ENCODE measurements at places on chromosomes 1 and 21. TPM values are rescaled to one million over a fixed set of nuclear protein-coding genes. Genes with fewer than 3 reads are reported as not detected.

DNA sequence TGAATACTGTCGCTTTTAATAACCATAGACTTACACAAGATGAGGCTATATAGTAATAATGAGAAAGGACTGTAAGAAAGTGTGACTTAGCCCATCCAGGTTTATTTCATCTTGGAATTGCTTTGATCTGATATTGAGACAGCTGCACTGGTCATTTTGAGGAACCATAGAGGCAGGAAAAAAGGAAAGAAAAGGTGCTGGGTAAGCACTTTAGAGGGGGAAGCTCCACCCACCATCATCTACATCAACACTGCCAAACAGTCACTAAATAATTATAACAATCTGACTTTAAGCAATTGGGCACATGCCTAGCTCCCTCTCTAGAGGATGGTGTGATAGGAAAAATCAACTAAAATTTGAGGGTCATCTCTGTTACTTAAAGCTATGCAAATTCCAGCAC, 70.6 kb upstream of the ST6GALNAC3 start:
- no peaks in the 10 kb centered on the region for H3K4me1 ChIP-seq
- no peak overlapping the region for H3K4me3 ChIP-seq
- DNase-seq = no peak
- no peaks in the 10 kb centered on the region for H3K36me3 ChIP-seq
- H3K27me3 ChIP-seq = peaks cover 2% of the 10 kb centered on the region

DNA sequence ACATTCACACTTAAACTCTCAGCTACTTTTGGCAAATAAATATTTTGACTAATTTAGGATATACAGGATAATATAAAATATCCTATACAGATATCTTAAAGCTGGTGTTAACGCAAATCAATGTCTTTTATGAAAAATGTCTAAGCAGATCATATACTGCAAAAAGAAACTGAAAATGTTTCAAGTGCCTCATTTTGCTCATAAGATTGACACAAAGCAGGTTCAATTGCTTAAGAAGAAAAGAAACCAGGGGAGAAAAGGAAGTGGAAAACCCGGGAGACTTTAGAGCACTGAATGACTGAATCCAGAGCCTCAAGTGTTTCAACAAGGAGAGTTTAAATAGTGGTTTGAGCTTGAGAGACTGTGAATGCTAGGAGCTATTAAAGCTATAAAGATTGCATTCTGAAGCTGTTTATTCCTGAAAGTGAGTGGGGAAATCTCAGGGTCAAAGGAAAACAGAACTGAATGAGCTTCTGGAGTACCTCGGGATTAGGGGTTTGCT, 1943.0 kb downstream of the MRPL39 start:
- H3K4me3 ChIP-seq = no peak overlapping the region
- H3K27ac ChIP-seq = no peak overlapping the region
- peaks cover 3% of the 10 kb centered on the region for H3K36me3 ChIP-seq
- no peak for DNase-seq
- H3K27me3 ChIP-seq = no peaks in the 10 kb centered on the region

Gene TCP10L
- polyA plus RNA-seq = 0.75 TPM

GRCh38 chr1:60558236-60558635, 484.7 kb upstream of the C1orf87 start:
- H3K36me3 ChIP-seq = no peaks in the 10 kb centered on the region
- H3K27ac ChIP-seq = no peak overlapping the region
- peaks cover 3% of the 10 kb centered on the region for H3K27me3 ChIP-seq
- no peak overlapping the region for H3K4me3 ChIP-seq
- DNase-seq = no peak

DNA sequence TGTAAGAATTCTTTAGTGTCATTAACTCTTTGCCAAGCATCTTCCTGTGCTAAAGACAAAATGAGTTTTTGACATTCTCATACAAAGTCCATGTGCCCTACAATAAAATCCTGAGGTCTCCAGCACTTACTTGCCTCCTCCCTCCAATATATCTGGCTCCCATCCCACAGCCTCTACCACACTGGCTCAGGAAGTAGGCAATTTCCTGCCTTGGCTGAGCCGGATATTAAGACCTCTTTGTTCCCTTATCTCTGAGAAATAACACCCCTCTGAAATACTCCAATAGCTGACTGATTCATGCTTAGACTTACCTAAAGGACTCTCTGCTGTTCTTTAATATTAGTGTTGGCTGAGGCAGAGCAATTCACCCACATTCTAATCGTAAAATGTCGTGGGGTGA, 37.6 kb upstream of the GORAB start:
- H3K4me3 ChIP-seq = no peak overlapping the region
- H3K36me3 ChIP-seq = no peaks in the 10 kb centered on the region
- H3K27ac ChIP-seq = no peak overlapping the region
- H3K4me1 ChIP-seq = no peaks in the 10 kb centered on the region

Gene PLPPR4
- not detected for polyA plus RNA-seq

DNA sequence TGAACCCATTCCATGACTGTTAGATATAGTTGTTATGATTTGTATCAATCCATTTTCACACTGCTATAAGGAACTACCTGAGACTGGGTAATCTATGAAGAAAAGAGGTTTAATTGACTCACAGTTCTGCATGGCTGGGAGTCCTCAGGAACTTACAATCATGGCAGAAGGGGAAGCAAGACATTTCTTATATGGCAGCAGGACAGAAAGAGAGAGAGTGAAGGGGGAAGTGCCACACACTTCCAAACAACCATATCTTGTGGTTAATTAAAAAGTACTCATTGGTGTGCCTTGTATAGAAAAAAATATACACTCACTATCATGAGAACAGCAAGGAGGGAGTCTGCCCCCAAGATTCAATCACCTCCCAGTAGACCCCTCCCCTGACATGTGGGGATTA, 137.6 kb upstream of the NBPF11 start:
- no peak overlapping the region for H3K27ac ChIP-seq
- DNase-seq = no peak
- no peak overlapping the region for H3K4me3 ChIP-seq
- H3K36me3 ChIP-seq = no peaks in the 10 kb centered on the region
- peaks cover 5% of the 10 kb centered on the region for H3K27me3 ChIP-seq
- no peaks in the 10 kb centered on the region for H3K4me1 ChIP-seq

- H3K27me3 ChIP-seq = peaks cover 2% of the 10 kb centered on the region
- DNase-seq = no peak
- no peak overlapping the region for H3K4me3 ChIP-seq
These were observed 9.1 kb upstream of the ELAVL4 start for GRCh38 chr1:50099654-50100053.

DNA sequence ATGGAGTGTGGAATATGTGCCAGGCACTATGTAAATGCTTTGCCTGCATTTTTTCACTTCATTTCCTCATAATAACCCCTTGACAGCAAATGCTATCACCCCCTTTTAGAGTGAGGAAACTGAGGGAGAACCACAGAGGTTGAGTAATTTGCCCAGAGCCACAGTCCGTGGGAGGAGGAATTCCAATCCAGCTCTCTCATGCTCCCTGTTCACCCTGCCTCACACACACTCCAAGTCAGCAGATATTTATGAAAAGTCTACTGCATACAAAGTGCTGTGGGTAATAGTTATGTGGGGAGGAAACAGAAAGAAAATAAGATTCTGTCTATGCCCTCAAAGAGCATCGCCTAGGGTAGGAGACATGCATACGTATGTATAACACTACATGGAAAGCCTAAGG, 30.9 kb upstream of the RBM15 start:
- no peaks in the 10 kb centered on the region for H3K36me3 ChIP-seq
- H3K4me1 ChIP-seq = no peaks in the 10 kb centered on the region
- no peak for DNase-seq
- no peak overlapping the region for H3K4me3 ChIP-seq

Gene ESRRG
- not detected for polyA plus RNA-seq
